Muscle of leg (tissue), 16 donors: ENCODE measurements at places on chromosomes 5 and 9. TPM values are rescaled to one million over a fixed set of nuclear protein-coding genes. Genes with fewer than 3 reads are reported as not detected.

DNA sequence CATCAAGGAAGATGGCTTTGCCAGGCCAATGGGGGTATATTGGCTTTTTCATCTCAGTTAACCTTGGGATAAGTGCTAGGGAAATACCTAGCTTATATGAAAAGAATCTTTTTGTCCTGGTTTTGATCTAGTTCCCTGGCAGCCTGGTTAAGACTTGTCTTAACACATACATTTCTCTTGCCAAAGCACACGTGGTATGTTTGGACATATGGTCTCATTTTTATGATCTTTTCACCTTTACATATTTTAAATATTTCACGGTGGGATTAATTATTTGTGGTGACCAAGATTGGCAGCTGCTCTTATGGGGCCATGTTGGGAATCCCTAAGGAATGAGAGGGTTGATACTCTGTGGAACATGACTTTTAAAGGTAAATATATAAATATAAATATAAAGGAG, 312.5 kb downstream of the NPR3 start:
- no peak for DNase-seq

SLC6A18 gene
- not detected for polyA plus RNA-seq

SLC36A2 gene
- not detected for polyA plus RNA-seq

PCDHGA12 gene
- polyA plus RNA-seq = 3.6 TPM
